ENCODE measurements at places on chromosomes 11 and 22.

- no peak for DNase-seq
These were observed 7.0 kb upstream of the MPPED1 start for GRCh38 chr22:43404673-43405385.

DNA sequence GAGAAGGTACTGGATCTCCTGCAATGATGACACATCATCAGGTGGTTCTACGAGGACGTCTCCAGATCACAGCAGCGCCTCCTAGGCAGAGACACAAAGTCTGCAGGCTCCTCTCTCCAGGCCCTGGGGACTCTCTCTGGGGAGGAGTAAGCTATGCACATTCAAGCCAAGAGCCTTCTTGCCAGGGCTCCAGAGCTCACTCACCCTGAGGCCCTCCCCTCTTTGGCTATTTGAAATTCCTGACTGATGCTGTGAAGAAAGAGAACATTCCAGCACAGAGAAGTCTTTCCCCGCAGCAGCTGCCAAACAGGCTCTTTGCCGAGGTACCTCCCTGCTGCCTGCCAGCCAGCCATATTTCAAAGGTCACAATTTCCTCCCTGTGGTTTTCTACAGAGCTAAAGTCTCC, 204.9 kb downstream of the CSNK2A3 start:
- DNase-seq, result no peak

DNA sequence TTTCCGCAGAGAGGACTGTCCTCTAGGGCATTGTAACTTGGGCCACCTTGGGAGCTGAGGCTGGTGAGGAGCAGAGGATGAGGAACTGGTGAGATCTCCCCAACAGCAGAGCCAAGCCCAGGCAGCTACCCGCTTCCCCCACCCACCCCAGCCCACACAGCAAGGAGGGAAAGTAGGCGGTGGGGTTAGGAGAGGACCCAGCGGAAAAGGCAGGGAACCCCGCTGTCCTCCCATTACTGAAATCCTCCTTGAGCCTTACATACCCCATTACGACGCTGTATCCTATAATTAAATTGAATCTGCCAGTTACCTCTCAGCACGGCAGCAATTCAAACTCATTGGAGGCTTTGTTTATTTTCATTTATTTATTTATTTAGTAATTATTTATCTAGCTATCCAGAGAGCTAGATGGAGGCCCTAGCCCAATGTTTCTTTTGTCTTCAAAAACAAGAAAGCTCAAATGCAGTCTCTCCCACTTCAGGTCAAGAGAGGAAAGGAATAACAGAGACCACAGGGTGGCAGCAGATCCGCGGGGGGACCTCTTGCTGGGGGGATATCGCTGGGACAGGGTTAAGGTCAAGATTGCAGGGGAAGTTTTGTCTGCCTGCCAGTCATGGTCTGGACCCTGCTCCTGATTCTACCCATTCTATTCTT, 218.0 kb downstream of the ST3GAL4 start:
- no peak for DNase-seq

- no peak for DNase-seq
These were observed 52.8 kb downstream of the CCDC81 start for GRCh38 chr11:86427441-86427840.

DNA sequence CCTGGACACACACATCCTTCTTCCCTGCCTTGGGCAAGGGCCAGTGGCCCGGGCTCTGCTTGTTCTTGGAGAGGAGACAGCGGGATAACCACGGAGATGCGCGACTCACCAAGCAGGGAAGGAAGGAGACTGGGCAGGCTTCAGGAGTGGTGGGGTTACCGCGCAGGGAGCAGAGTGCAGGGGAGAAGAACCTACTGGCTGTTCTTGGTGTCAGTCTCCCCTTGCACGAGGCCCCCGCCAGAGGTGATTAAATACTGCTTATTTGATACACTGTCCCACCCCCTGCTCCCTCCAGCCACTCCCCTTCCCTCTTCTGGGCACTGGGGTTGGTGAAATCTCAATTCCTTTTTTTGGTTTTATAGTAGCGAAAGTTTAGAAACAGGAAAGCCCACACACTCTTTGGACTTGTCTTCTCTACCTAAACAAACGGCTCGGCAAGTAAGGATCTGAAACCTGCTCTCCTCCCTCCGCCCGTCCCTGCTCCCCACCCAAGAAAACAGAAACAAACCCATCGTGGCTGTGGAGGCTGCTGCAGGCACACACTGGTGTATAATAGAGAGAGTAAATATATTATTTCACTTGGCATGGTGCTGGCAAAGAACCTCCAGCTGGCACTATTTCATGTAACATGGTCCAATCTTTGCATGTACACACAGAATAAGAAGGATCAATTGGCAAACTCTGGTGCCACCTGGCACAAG, 10.8 kb downstream of the LARGE2 start:
- no peak for DNase-seq

GRCh38 chr11:110340436-110340835, 44.0 kb upstream of the RDX start:
- no peak for DNase-seq

DNA sequence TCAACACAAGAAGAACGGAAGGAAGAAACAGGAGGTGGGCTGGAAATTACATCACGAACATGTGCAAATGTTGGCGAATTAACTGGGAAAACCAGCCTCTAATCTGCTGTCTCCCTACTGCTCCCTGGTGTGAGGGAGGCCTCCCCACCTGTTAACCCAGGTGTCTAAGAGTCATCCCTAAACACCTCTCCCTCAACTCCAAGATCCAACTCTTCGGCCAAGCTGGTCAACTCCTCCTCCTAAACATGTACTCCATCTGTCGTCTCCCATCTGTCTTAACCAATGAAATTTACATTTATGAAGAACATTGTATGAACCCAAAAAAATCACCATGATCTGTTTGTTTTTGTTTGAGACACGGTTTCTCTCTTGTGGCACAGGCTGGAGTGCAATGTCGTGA, 154.2 kb downstream of the LARGE1 start:
- no peak for DNase-seq

DNA sequence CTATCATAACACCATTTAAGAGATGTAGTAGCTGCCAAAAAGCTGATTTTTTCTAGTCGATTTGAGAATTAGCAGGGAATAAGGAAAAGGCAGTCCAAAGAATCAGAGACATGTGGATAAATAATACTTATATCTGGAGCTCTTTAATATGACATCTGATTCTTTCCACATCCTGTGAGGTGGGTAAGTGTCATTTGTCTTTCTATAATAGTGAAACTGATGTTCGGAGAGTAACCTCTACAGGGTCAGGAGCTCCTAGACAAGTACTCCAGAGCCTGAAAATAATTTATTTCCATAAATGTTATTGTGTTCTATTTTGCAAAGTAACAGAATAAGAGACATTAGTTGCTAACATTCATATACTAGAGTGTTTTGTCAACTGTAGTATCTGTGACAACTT, 367.6 kb downstream of the DYNC2H1 start:
- no peak for DNase-seq

GRCh38 chr11:8286886-8287285, 23.2 kb upstream of the LMO1 start:
- no peak for DNase-seq

DNA sequence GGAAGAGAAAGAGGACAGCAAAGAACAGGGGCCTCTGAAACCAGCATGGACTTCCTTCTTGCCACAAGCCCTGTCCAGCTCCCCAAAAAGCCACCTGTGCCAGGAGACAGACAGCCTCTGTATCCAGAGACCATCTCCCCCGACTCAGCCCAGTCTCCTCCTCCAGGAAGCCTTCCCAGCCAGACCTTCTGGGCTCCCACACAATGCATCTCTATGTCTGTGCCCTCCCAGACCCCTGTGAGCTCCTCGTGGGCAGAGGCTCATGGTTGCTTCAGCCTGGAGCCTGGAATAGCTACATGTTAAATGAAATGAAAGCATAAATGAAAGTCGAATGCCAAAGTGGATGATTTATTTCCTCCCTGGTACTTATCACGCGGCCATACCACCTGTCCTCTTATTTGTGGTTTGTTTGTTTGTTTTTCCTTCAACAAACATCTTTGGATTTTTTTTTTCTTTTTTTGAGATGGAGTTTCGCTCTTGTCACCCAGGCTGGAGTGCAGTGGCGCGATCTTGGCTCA, 7.3 kb upstream of the ARAP1 start:
- DNase-seq, result no peak

Data from activated CD4-positive, CD25-positive, alpha-beta regulatory T cell (primary cell).